Activated naive CD4-positive, alpha-beta T cell (primary cell): ENCODE measurements at places on chromosomes 2 and 18.

DNA sequence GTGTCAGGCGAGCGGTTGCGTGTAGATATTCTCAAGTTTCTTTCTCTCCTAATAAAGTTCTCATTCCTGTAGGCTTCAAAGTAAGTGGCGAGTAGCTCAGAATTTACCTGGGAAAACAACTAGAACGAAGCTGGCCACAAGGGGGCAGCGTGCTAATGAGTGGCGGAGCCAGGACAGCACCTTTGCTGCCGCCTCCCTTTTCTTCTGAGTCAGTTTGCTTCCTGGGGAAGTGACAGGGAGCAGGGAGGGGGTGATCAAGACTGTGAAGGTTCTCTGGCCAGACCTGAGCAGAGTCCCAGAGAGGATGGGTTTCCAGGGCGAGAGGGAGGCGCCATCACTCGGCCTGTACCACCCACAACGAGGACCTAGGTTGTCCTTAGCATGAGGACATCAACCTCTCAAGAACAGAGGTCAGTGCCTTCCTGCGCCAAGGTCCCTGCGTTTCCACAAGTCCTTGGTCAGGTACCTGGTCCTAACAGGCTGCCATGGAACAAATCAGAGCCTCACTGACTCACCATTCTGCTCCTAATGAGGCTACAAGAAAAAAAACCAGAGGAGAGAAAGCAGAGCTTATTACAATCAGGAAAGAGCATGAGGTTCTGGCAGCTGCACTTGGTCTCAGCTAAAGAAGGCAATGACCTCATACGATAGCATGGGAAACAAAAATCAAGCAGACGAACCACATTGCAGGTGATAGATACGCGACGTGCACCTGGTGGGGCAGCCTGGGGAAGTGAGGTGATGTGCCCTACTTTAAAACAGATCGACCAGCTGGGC lies 98.7 kb downstream of the PLB1 start:
- peak; percentile 76 for DNase-seq

- no peak for DNase-seq
These were observed 795 bp upstream of the CAPN10 start for GRCh38 chr2:240585681-240586197.

DNA sequence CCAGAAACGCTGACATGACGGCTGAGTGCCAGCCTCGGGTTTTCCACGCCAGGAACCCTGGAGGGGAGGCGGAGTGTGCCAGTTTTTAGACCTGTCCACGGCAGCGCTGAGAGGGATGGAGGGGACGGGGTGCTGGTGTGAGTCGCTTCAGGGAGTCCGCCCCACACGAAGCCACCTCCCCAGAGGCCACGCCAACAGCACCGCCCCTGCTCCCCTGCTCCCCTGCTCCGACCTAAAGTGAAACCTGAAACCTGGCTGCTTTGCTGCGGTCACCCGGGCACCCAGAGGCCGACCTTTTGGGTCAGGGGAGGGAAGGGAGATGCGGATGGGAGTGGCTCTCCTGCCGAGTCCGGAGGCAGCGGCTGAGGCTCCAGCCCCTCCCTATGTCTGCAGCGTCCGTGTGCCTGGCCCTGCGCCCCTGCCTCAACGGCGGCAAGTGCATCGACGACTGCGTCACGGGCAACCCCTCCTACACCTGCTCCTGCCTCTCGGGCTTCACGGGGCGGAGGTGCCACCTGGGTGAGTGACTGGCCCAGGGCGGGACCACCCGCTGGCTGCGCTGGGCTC lies 38.1 kb downstream of the SNED1 start:
- DNase-seq = no peak

DNA sequence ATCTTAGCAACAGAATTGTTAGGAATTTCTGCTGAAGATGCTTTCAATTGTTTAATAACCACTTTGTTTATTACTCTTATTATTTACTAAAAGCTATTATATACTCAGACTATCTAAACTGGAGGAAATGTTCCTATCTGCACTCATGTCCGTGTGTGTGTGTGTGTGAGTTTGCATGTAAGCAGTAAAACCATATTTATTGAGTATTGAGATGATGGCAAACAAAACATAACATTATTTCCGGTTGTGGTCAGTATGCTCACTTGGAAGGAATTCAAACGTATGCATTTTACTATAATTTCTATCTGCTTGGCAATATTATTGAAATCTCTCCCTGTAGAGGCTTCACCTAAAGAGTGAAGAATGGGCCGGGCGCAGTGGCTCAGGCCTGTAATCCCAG lies 43.0 kb upstream of the ZNF804A start:
- no peak for DNase-seq

DNA sequence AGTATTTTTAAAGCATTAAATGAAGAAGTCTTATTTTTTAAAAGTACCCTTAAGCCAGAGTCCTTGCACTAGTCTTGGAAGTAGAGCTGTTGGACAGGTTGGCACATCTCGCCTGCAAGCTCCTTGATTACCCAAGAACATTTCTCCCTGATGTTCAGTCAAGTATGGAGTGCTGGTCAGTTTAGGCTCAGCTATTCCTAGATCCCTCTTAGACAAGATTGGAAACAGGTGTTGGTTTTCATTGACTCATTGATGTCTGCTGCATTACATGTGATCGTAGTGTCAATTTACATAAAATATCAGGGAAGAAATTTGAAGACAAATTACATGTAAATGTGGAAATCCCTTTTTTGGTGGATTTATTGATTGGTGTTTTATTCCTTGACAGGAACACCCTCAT lies 170.4 kb downstream of the ZNF407 start:
- DNase-seq = no peak

DNA sequence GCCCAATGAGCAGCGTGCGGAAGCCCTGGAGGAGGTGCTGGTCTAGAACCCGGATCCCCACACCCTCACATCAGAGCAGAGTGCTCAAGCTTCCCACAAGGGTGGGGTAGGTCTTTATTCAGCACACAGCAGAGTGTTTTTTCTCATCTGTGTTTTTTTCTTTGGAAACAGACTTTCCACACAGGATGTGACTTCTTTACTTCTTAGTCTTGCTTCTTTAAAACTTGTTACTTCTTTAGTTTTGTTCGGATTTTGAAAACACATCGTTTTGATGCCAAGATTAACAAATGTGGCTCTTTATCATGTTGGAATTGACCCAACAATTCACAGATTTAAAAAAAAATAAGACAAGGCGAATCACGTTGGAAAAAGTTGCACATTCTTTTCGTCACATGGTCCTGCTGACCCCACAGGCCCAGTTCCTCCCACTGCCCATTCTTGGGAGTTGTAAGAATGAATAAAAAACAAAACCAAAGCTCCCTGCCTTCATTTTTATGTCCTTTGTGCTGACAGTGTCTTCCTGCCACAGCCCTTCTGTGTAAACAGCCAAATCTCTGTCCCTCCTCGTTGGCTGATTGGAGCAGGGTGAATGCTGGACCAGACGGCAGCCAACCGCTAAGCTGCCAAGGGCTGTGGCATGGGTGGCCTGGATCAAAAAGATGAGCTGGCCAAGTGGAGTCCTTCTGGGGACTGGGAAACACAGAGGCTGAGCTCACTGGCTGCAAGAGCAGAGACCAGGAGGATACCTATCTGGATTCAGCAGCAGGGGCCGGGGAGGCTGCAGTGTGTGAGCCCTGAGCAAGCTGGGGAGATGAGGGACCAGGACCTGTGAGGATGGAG lies 81.6 kb downstream of the TWIST2 start:
- no peak for DNase-seq
